ENCODE measurements at places on chromosomes 12 and 14. TPM values are rescaled to one million over a fixed set of nuclear protein-coding genes. Genes with fewer than 3 reads are reported as not detected.

- DNase-seq, result peak; percentile 22
Observed at GRCh38 chr14:39431416-39432178, 636 bp downstream of the FBXO33 start.

DNA sequence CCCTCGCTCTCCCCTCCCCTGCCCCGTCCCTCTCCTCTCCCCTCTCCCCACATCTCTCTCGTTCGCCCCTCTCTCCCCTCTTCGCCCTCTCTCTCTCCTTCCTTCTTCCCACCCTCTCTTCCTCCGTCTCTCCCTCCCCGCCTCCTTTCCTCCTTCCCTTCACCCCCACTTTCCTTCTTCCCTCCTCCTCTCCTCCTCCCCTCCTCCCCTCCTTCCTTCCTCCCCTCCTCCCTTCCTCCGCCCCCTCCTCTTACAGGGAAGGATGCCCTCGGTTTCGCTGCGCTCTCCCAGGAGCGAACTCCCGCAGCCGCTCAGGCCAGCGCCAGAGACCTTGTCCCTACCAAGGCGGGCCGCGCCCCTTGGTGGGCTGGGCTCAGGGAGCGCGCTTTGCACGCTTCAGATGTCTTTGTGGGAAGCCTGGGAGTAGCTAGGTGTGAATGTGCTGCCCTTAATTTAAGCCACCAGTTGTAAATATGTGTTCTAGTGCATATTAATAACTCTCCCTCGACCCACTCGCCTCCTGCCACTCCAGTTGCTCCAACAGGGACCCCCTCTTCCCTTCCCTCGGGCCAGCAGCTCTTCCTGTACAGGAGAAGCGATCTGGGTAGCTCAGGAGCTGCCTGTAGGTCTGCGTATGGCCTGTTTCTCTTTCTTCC lies 13.3 kb upstream of the MAP3K9 start:
- no peak for DNase-seq

DNA sequence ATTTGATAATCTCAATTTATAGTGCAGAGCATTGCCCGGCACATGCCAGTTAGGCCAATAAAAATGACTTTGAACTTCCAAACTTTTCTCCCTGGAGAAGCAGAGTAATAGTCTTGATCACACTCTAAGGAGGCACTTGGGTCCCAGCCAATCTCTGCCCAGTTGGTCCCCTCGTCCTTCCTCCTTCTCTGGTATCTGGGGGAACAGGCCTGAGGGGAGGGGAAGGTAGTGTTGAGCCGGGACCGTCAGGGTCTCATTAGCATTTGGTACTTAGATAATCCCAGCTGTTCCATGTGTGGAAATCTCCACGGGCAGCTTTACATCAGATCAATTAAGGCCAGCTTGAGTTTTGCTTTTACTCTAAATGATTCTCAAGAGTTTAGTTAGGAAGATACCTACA lies 70.1 kb downstream of the ZNF641 start:
- no peak for DNase-seq

The INSM2 gene
- total RNA-seq, result not detected

The RERGL gene
- total RNA-seq, result not detected

DNA sequence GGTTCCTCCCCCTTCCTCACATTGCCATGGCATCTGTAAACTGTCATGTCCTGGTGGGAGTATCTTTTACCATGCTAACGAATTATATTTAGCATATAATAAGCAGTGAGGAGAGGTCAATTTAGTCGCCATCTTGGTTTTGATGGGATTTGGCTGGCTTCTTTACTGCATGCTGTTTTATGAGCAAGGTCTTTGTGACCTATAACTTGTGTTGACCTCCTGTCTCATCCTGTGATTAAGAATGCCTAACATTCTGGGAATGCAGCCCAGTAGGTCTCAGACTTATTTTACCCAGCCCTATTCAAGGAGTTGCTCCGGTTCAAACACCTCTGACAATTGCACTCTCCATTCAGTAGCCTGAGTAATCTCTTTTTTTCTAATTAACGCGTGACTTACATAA lies 2.1 kb upstream of the EIF4B start:
- no peak for DNase-seq

The KRT82 gene
- total RNA-seq, result not detected

The CAPZA3 gene
- not detected for total RNA-seq

DNA sequence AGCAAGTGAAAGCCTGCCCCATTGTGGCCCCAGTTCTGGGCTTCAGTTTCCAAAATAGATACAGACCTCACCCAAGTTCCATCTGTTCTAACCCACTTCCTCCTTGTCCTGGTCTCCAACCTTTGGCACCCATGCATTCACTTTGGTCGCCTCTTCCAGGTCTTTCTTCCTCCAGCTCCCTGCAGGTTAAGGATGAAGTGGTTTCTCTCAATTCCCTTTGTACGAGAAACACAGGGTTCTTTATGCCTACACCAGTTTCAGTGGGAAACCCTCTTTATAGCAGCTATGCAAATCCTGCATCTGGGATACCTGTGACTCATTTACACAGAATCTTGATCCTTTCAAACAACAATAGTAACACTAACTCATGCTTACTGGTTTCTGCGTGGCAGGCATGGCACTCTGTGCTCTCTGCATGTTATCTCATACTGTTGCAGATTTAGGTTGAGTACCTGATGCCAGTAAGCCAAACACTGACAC lies 110.6 kb upstream of the AMIGO2 start:
- peak; percentile 53 for DNase-seq

DNA sequence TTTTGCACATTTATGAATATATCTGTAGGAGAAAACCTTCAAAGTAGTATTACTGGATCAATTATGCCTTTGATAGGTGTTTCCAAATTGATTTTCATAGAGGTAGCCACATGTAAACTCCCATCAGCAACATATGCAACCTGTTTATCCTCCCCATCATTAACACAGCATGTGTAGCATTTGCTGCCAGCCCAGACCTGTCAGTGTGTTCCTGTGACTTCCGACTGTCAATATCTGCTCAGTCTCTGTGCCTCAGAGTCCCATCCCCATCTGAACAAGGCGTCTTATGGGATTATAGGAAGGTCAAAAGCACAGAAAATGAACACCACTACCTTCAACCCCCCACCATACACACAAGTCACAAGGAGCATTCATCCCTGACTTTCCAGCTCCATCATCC lies 9.5 kb upstream of the CAPRIN2 start:
- no peak for DNase-seq

DNA sequence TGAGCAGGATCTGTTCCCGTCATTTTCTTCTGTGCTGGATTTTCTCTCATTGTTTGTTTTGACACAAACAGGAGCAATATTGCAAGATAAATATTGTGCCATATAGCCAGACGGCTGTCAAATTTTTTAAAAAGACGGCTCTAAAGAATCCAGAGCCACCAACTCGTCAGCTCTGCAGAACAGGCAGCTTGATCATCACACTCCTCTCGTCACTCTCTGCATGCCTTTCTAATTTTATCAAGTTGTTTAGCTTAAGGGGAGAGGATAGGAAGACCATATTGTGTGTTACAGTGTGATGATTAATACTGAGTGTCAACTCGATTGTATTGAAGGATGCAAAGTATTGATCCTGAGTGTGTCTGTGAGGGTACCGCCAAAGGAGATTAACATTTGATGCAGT lies 562.8 kb downstream of the GALC start:
- no peak for DNase-seq

DNA sequence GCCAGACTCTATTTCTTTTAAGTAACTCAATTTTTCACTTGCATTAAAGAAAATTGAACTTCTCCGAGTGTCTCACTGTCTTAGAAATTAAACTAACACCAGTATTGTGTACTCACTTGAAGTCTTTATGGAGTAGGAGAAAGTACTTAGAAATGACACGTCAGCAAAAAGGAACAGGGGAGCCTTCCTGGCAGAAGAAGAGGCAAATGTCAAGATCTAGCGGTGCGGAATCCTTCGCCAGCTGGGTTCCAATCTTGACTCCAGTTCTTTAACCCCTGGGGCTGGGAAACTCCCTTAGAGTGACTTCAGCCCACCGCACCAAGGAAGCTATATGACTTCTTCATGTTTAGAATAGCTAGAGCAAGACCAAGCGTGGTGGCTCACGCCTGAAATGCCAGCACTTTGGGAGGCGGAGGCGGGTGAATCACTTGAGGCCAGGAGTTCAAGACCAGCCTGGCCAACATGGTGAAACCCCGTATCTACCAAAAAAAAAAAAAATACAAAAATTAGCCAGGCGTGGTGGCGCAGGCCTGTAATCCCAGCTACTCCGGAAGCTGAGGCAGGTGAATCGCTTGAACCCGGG lies 34.4 kb downstream of the WBP11 start:
- peak; percentile 39 for DNase-seq

The DEPDC4 gene
- 5.9 TPM for total RNA-seq

- DNase-seq, result no peak
Observed at GRCh38 chr12:110370732-110371231, 32.7 kb downstream of the ANAPC7 start.

The HOXC11 gene
- not detected for total RNA-seq

The SSTR1 gene
- total RNA-seq, result 0.63 TPM

GRCh38 chr12:23887055-23887835 lies 62.2 kb downstream of the SOX5 start:
- peak; percentile 26 for DNase-seq

All from fibroblast of the aortic adventitia (primary cell).